K562 (cell line): ENCODE measurements at places on chromosomes 3 and 15. TPM values are rescaled to one million over a fixed set of nuclear protein-coding genes. Genes with fewer than 3 reads are reported as not detected.

DNA sequence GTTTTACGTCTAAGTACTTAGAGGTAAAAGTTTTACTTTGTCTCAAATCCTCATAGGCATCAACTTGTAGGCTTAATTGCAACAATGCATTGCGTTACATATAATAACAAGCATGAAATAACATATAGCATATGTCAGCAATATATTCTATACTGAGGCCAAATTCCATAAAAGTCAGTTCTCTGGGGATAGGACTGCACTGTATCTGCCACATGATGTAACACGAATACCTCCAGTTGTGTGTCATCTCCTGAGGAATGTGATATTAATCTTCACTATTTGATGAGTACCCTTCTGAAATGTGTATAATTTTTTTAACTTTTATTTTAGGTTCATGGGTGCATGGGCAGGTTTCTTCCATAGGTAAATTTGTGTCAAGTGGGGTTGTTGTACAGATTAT lies 126.4 kb downstream of the IMPG2 start:
- no peaks in the 10 kb centered on the region for H3K36me3 ChIP-seq
- no peaks in the 10 kb centered on the region for H3K27me3 ChIP-seq
- no peak for DNase-seq
- H3K4me1 ChIP-seq: no peaks in the 10 kb centered on the region

- DNase-seq: peak; percentile 4
- peaks cover 10% of the 10 kb centered on the region; the same call in 2 of the 3 replicates for H3K4me1 ChIP-seq
- H3K4me3 ChIP-seq: no peak overlapping the region
- H3K27me3 ChIP-seq: no peaks in the 10 kb centered on the region
Observed at GRCh38 chr3:191327526-191327925, 1.7 kb upstream of the CCDC50 start.

- H3K27ac ChIP-seq: peak overlapping the region; percentile 50; the same call in 2 of the 3 replicates
- H3K36me3 ChIP-seq: peaks cover 26% of the 10 kb centered on the region; the same call in 2 of the 3 replicates
- H3K4me3 ChIP-seq: no peak overlapping the region
- no peaks in the 10 kb centered on the region for H3K27me3 ChIP-seq
- DNase-seq: no peak
Observed at GRCh38 chr3:141410846-141411245, 42.5 kb downstream of the ZBTB38 start.

- H3K27ac ChIP-seq: peak overlapping the region; percentile 70; the same call in 2 of the 3 replicates
- H3K4me1 ChIP-seq: peaks cover 4% of the 10 kb centered on the region; the same call in 1 of the 3 replicates
- peaks cover 21% of the 10 kb centered on the region; the same call in 2 of the 3 replicates for H3K36me3 ChIP-seq
- no peaks in the 10 kb centered on the region for H3K27me3 ChIP-seq
Observed at GRCh38 chr3:197711973-197712707, 24.6 kb downstream of the RUBCN start.

GRCh38 chr3:32132121-32132520 lies 25.7 kb downstream of the GPD1L start:
- no peak overlapping the region for H3K4me3 ChIP-seq
- no peaks in the 10 kb centered on the region for H3K36me3 ChIP-seq
- peaks cover 4% of the 10 kb centered on the region; the same call in 1 of the 3 replicates for H3K4me1 ChIP-seq
- no peak overlapping the region for H3K27ac ChIP-seq

GRCh38 chr3:83941990-83942745 lies 1016.6 kb upstream of the CADM2 start:
- H3K4me1 ChIP-seq: no peaks in the 10 kb centered on the region
- H3K36me3 ChIP-seq: no peaks in the 10 kb centered on the region

- no peak overlapping the region for H3K27ac ChIP-seq
- H3K27me3 ChIP-seq: no peaks in the 10 kb centered on the region
- no peak overlapping the region for H3K4me3 ChIP-seq
Observed at GRCh38 chr3:123854905-123855304, 29.2 kb downstream of the MYLK start.

DNA sequence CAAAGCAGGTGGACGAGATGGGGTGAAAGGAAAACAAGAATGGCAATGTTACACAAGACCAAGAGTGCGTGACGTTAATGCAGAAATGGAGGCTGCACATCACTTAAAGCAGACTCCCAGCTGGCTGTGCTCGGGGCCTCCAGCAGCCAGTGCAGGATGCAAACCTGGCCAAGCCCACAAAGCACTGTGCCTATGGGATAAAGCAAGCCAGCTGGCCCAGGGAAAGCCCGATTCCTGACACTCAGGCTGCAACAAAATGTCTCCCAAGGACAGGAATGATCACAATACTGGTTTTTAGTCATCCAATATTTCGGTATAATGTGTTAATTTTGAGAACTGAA lies 86.2 kb downstream of the SEC22A start:
- H3K27ac ChIP-seq: no peak overlapping the region
- no peak for DNase-seq
- no peaks in the 10 kb centered on the region for H3K36me3 ChIP-seq
- no peaks in the 10 kb centered on the region for H3K4me1 ChIP-seq

DNA sequence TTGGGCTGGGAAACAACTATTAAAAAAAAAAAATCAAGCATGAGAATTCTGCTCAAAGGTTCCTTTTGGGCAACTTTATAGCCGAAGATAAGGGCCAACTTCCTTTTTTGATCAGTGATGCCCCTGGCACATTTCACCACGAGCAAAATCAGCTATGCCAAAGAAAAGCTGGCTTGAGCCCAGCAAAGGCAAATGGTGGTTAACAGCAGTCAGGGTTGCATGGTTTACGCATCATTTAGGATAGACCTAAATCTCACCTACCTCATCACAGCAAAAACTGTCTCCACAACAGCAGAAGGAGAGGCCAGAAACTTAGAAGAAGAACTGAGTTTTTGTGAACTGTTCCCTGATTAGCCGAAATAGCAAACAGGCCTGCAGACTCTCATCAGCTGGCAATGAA lies 220.1 kb upstream of the CDIN1 start:
- H3K27ac ChIP-seq: no peak overlapping the region
- no peaks in the 10 kb centered on the region for H3K36me3 ChIP-seq
- H3K4me3 ChIP-seq: no peak overlapping the region
- no peaks in the 10 kb centered on the region for H3K4me1 ChIP-seq

GRCh38 chr3:7657214-7658112 lies 796.5 kb downstream of the GRM7 start:
- no peaks in the 10 kb centered on the region for H3K27me3 ChIP-seq
- H3K27ac ChIP-seq: no peak overlapping the region
- no peaks in the 10 kb centered on the region for H3K36me3 ChIP-seq
- no peak for DNase-seq
- no peak overlapping the region for H3K4me3 ChIP-seq

DNA sequence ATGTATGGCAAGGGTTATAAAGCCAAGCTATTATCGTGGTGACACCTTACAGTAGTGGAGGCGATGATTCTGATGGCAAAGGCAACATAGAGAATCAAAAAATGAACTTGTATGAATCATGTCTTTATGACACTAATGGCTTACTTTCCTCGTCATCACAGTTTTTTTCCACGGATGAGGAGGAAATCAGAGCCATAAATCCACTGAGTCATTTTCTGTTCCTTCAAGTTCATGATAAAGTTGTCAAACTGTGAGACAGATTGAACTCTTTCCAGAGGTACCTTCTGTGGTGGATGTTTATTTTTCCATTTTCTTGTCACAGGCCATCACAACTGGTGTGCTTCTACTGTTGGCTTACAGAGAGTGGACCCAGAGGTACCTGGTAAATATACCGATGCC lies 8.5 kb downstream of the TMEM212 start:
- 0 out of 2 replicates have a peak, but pooled peaks cover 6% of the 10 kb centered on the region for H3K4me1 ChIP-seq
- H3K36me3 ChIP-seq: no peaks in the 10 kb centered on the region
- H3K27me3 ChIP-seq: no peaks in the 10 kb centered on the region
- H3K27ac ChIP-seq: no peak overlapping the region
- DNase-seq: no peak
- no peak overlapping the region for H3K4me3 ChIP-seq

DNA sequence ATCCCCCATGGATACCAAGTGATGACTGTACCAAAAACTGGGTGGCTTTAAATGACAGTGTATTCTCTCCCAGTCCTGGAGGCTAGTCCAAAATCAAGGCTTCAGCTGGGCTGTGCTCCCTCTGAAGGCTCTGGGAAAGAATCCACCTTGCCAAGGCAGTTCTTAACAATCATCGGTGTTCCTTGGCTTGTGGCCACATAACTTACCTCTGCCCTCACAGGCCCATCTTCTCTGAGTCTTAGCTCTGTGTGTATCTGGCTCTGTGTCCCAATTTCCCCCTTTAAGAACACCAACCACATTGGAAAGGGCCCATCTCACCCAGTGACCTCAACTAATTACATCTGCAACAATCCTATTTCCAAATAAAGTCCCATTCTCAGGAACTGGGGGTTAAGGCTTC lies 503.0 kb upstream of the PROK2 start:
- H3K36me3 ChIP-seq: no peaks in the 10 kb centered on the region
- no peaks in the 10 kb centered on the region for H3K27me3 ChIP-seq
- H3K4me1 ChIP-seq: peaks cover 55% of the 10 kb centered on the region
- H3K4me3 ChIP-seq: no peak overlapping the region

GRCh38 chr15:100775581-100776185 lies 103.9 kb upstream of the ALDH1A3 start:
- no peaks in the 10 kb centered on the region for H3K36me3 ChIP-seq
- no peak for DNase-seq
- no peak overlapping the region for H3K4me3 ChIP-seq
- H3K27ac ChIP-seq: no peak overlapping the region
- no peaks in the 10 kb centered on the region; the same call in 1 of the 2 replicates for H3K4me1 ChIP-seq

DNA sequence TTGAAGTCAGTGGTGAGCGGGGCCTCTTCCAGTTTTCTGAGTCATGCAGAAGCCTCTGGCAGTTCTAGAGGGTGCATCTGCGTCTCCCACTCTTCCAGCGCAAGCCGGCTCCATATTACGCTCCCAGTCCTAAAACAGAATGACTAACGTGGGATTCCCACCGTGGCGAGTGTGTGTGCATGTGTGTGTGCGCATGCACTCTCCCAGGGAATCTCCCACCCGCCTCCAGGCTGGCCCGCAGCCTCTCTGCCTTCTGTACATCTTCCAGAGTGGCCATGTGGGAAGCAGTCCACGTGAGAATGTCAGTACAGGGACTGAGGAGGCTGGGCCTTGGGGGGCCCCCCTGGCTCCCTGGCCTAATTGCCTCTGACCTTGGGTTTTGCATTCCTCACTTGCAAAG lies 87.7 kb downstream of the LSM3 start:
- no peak overlapping the region for H3K4me3 ChIP-seq
- no peak overlapping the region for H3K27ac ChIP-seq
- H3K27me3 ChIP-seq: no peaks in the 10 kb centered on the region
- H3K36me3 ChIP-seq: no peaks in the 10 kb centered on the region

DNA sequence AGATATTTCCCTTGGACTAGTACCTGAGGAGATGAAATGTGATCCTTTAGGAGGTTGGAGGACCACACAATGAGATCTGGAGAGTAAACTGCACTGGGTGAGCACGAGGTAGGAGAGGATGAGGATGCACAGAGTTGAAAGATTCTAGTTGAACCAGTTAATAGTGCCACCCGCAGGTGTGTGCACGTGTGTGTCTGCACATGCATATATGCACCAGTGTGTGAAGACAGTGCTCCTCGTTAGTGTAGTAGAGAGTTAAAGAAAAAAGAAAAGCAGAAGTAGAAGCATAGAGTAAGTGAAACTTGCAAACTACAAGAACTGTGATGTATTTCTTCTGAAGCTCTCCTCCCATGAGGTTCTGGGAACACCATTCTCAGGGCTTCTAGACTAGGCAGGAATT lies 8.4 kb downstream of the MED12L start:
- no peak for DNase-seq
- no peaks in the 10 kb centered on the region for H3K4me1 ChIP-seq
- H3K4me3 ChIP-seq: no peak overlapping the region
- H3K27me3 ChIP-seq: peaks cover 17% of the 10 kb centered on the region

GRCh38 chr3:152676810-152677379 lies 158.0 kb upstream of the P2RY1 start:
- no peaks in the 10 kb centered on the region for H3K27me3 ChIP-seq
- DNase-seq: no peak
- H3K36me3 ChIP-seq: no peaks in the 10 kb centered on the region
- peaks cover 5% of the 10 kb centered on the region; the same call in 1 of the 3 replicates for H3K4me1 ChIP-seq
- H3K4me3 ChIP-seq: no peak overlapping the region

GRCh38 chr3:171632766-171633165 lies 172.6 kb upstream of the TNIK start:
- no peaks in the 10 kb centered on the region for H3K27me3 ChIP-seq
- H3K4me1 ChIP-seq: no peaks in the 10 kb centered on the region
- H3K27ac ChIP-seq: no peak overlapping the region
- H3K4me3 ChIP-seq: no peak overlapping the region

Gene C3orf52
- 3.4 and 4.0 TPM in 2 replicates for total RNA-seq

Gene EOMES
- total RNA-seq: 0.07 TPM in 1 of 2 replicates, not detected in the other

Gene RAB6B
- total RNA-seq: 9.8 and 11.4 TPM in 2 replicates

Gene KNG1
- total RNA-seq: 0.07 and 0.09 TPM in 2 replicates

Gene GOLGA6A
- total RNA-seq: not detected in 2 replicates

Gene CHST13
- total RNA-seq: not detected in 2 replicates

Gene SLC38A3
- 0.16 and 0.27 TPM in 2 replicates for total RNA-seq

Gene CELSR3
- 1.6 and 2.1 TPM in 2 replicates for total RNA-seq

Gene CISH
- total RNA-seq: 47.7 and 48.8 TPM in 2 replicates

Gene ITIH3
- total RNA-seq: 0.25 and 0.35 TPM in 2 replicates

Gene NPAP1
- not detected in 2 replicates for total RNA-seq
